ENCODE measurements at places on chromosomes 6 and 20.

GRCh38 chr6:32664827-32665362, 1.6 kb downstream of the HLA-DQB1 start:
- no peak for DNase-seq

GRCh38 chr20:17664025-17664633, 17.9 kb downstream of the RRBP1 start:
- DNase-seq, result no peak

GRCh38 chr6:15845492-15845891, 182.7 kb upstream of the DTNBP1 start:
- DNase-seq, result no peak

DNA sequence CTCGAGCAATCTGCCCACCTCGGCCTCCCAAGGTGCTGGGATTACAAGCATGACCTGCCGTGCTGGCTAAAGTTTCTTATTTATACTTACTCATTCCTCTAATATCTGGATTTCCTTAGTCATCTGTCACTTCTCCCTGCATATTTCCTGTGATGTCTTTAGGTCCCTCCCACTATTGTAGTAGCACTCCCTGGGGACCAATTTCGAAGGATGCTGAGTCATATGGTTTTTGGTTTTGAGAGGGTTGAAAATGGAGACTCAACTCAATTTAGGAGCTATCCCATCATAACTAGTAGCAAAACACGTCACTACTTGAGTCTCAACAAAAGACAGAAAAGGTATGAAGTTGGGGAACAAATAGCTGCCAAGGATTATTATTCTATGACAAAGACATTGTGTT, 20.2 kb downstream of the MCUR1 start:
- peak; percentile 87 for DNase-seq

DNA sequence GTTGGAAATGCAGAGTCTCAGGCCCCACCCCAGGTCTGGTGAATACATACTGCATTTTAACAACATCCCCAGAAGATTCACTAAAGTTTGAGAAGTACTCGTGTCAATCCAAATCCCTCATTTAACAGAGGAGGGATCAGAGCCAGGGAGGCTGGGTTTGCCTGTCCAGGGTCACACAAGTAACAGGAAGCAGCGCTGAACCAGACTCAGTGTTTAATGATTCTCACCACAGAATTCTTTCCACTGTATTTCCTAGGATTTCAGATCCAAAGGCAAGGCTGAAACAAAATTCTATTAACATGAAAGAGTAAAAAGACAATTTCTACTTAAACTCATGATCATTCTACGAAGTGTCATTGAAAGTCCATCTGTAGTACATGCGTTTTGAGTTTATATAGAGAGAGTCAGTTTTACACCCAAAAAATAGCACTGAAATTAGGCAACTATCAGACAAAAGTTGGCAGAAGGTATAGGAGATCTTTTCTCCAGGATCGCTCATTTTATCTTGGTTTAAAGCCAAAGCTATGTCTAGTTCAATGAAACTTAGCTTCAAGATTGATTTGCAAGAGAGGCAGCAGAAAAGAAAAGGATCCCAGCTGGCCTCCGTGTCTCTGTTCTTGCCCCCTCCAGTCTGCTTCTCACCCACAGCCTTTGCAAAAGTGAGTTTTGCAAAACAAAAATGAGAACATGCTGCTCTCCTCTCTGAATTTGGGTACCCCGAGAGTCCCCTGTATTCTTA, 6.0 kb upstream of the AGPAT4 start:
- DNase-seq, result no peak

GRCh38 chr20:2709205-2709981, 16.8 kb downstream of the EBF4 start:
- DNase-seq, result no peak

DNA sequence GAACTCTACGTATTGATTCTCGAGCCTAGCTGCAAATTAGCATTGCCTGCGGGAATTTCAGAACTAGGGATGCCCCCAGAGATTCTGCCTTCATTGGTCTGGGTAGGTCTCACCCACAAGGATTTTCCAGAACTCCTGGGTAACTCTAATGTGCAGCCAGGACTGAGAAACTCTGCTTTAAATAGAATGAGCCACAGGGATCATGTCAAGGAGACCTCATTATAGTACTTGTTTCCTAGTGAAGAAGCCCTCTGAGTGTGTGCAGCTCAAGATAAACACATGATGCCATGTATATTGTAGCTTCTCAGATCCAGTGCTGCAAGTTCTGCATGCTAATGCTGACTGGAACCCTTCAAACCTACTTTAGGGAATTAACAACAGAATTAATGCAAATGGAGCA, 179.2 kb downstream of the PHACTR1 start:
- DNase-seq, result no peak

GRCh38 chr6:46734867-46735719, at the start of gene PLA2G7:
TSS of gene PLA2G7 (minus strand) at chr6:46735375. CDS start at chr6:46722891, 12,484 bp downstream.
- no peak for DNase-seq

GRCh38 chr6:99002831-99003230, 55.1 kb upstream of the FBXL4 start:
- no peak for DNase-seq

- DNase-seq, result peak; percentile 34
Measured at GRCh38 chr20:38435555-38435939, 419 bp upstream of the SNHG17 start.

GRCh38 chr6:45185403-45186251, 142.5 kb upstream of the RUNX2 start:
- no peak for DNase-seq

- no peak for DNase-seq
Measured at GRCh38 chr20:9884666-9885065, 45.8 kb upstream of the PAK5 start.

GRCh38 chr20:14744723-14745122, 407.3 kb upstream of the FLRT3 start:
- no peak for DNase-seq

GRCh38 chr20:46811224-46812084, 83.2 kb upstream of the EYA2 start:
- no peak for DNase-seq

- no peak for DNase-seq
Measured at GRCh38 chr20:40494248-40494647, 194.8 kb downstream of the MAFB start.

DNA sequence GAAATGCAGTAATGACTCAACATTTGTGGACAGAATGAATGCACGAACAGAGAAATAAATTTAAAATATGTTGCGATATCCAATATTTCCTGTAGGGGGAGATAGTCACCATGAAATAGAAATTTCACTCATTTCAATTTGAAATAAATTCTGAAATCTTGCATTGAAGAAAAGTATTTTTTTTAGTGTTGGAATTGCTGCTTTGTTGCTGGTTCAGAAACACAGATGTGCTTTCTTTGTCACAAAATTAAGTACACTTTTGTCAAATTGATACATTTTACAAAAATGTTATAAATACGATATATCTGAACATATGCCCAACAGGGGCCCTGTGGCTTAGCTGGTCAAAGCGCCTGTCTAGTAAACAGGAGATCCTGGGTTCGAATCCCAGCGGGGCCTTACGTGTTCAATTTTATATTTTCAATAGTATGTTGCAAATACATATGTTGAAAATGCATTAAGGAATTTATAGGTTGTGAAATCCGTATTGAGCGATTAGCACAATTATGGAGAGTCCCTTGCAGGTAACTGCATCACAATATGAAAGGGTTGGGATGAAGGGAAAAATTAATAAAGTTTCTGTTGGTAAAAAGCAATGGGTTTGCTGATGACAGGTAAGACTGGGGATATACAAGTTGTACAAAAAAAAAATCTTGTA, 85.4 kb upstream of the PRSS16 start:
- no peak for DNase-seq

DNA sequence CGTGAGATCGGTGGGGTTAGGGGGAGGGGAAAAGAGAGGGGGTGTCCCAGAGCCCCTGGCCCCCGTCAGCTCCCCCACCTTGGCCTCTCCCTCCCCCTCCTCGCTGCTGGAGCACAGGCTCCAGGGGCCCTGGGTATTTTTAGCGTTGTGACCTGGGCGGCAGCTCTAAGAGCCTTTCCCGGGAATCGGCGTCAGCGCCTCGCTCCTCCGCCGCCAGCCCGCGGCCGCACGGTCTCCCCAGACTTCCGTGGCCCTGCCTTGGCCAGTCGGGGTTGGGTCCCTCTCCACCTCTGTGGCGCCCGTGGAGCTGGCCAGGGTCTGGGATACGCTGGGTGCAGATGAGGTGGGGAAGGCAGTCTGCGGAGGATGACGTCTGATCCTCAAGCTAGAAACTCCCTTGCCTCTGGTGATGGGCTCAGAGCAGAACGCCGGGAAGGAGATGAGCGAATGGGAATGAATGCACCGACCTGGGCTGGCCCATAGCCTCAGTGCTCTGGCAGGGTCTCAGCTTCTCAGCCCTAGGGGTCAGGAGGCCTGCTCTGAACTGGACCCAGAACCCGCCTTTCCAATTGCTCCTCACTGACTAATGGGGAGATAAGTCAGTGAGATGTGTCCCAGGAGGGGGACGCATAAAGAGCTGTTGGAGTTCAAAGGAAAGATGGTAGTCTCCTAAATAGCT, 883 bp upstream of the DBNDD2 start:
- DNase-seq, result no peak

- DNase-seq, result no peak
Measured at GRCh38 chr6:134272374-134272773, 45.5 kb downstream of the SGK1 start.

- DNase-seq, result no peak
Measured at GRCh38 chr6:166529586-166529985, 56.9 kb downstream of the RAMACL start.

GRCh38 chr6:130183271-130184222, 39.2 kb downstream of the SAMD3 start:
- DNase-seq, result no peak

- no peak for DNase-seq
Measured at GRCh38 chr6:157479464-157480303, 98.7 kb downstream of the ZDHHC14 start.

DNA sequence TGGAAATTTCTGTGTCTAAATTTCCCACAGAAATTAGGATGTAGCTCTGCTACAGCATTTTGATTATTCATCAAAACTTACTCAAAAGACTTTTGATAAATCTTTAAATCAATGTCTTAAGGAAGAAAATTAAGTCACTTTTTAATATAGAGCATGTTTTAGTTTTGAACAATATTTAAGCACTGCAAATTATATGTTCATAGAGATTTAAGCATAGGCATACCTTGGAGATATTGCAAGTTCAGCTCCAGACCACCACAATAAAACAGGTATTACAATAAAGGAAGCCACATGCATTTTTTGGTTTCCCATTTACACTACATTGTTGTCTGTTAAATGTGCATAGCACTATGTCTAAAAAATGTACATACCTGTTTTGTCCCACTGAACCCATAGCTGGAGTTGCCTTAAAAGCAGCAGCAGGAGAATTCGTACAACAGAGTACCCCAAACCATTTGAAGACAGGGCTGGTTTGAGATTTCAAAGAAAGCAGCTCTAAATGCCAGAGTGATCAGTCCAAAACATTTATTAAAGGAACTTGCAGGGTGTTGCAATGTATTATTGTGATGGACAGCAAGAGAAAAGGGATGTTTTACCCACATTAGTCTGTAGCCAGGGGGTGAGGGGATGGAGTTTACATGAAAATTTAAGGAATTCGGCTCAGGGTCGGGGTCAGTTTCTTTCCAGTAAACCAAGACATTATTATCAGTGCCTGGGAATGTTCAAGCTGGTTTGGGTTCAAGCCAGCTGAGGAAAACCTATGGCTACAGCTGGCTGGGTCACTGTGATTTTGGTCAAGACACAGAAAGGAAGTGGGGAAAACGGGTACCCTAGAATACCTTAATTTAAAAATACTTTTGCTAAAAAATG, 6.3 kb upstream of the LOC128125822 start:
- DNase-seq, result no peak

DNA sequence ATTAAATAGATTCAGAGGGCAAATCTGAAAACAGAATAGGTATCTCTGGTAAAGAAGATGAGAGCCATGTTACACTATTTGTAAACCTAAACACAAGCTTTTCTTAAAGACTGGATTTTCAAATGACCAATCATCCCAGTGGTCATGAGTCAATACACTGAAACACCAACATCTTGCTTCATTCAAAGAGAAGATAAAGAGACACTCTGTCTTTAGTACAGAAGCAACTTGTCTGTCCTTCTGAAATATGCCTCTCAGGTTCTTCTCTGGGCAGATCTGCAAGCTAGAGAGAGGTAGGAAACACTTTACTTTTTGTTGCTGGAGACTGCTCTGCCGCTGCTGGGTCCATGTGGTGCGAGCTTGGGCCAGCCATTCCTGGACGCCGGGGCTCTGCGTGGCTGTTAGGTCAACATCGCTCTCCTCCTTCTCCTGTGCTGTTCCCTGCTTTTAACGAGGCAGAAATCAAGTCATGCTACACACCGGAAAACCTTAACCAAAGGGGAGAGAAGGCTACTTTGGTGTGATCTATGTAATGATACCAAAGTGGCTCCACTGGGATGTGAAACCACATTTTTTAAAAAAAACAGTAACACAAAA, 368.2 kb downstream of the SYNE1 start:
- DNase-seq, result no peak

GRCh38 chr6:35049900-35050756, 91.0 kb downstream of the TCP11 start:
- peak; percentile 74 for DNase-seq

GRCh38 chr20:44754554-44754953, 8.9 kb downstream of the KCNK15 start:
- DNase-seq, result no peak

DNA sequence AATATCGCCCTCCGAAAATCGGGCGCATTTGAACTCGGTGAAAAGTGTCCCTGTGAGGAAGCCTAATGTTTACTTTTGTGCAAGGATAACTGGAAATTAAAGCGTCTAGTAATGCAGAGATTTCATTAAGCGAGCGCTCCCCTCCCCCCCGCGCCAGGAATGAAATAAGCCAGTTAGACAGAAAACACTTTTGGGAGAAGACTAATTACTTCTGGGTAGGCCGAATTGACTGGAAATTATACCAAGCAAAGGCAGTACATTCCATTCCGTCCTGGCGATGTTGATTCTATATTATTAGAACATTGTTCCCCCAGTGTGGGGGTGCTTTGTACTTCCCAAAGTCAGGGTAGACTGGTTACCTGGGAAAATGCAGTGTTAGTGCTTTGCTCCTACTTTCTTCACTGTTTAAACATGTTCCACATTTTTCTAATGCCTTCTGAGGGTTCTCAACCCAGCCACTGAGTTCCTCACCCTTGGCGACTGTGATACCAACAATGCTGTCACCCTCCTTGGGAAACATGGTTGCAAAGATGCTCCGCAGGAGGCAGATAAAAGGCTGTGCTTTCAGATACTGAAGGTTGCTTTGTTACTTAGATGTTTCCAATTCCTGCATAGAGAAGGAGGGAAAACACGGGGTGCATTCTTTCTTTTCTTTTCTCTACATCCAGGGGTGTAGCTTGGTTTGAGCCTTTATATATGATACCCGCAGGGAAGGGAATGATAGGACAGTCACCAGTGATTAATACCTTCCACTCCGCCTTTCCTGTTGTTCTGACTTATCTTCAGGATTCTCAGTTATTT, 2.6 kb downstream of the GJA1 start:
- DNase-seq, result no peak

Data from skeletal muscle cell (primary cell).